Renal cortical epithelial cell (primary cell): ENCODE measurements at places on chromosomes 3 and 15. TPM values are rescaled to one million over a fixed set of nuclear protein-coding genes. Genes with fewer than 3 reads are reported as not detected.

- no peak for DNase-seq
Observed at GRCh38 chr15:27868828-27869404, 230.2 kb downstream of the OCA2 start.

- DNase-seq: no peak
Observed at GRCh38 chr3:17466028-17466427, 276.4 kb downstream of the TBC1D5 start.

DNA sequence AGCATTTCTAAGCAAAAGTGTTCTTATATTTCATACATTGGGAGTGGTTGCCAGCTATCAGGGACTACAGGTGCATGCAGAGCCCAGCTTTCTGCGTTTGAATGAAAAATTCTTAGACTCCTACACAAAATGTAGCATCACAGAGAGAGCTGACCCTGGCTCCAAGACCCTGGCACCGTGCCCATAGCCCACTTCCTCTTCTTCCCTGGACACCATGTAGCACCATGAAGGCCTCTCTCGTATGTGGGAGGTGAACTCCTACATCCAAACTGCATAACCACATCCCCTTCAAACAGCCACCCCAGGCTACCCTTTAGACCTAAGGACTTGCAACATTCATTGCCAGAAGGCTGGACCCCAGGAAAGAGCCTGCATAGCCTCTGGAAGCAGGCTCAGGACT is 35.8 kb upstream of the ATOSA start:
- no peak for DNase-seq

- peak; percentile 87 for DNase-seq
Observed at GRCh38 chr3:42079701-42080452, 11.3 kb upstream of the TRAK1 start.

Gene RARRES1
- total RNA-seq: 7.8 and 27.5 TPM in 2 replicates

- peak; percentile 90 for DNase-seq
Observed at GRCh38 chr3:65402597-65402996, 636.1 kb downstream of the MAGI1 start.

Gene TIMP4
- 0.25 and 0.69 TPM in 2 replicates for total RNA-seq

DNA sequence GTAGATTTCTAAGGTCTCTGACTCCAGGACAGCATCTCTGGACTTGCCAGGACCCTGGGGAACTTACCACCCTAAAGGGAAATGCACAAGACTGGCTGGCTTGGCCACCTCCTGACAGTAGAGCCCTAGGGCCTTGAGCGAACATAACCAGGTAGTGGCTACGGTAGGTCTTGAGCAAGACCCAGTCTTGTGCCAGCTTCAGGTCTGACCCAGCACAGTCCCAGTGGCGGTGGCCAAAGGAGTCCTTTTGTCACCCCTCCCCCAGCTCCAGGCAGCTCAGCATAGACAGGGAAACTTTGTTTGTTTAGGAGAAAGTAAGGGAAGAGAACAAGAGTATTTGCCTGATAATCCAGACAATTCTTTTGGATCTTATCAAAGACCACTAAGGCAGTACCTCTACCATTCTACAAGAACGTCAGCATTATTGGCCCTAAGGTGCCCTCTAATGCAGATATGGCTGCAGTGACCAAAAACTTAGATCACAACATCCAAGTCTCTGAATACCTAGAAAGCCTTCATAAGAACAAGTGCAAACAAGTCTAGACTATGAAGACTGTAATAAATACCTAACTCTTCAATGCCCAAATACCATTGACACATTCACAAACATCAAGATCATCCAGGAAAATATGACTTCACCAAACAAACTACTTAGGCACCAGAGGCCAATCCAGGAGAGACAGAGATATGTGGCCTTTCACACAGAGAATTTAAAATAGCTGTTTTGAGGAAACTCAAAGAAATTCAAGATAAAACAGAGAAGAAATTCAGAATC is 38.7 kb upstream of the FBN1 start:
- DNase-seq: no peak

- peak; percentile 79 for DNase-seq
Observed at GRCh38 chr3:61417352-61417751, 144.0 kb upstream of the PTPRG start.

- DNase-seq: no peak
Observed at GRCh38 chr3:133812872-133813271, 7.3 kb downstream of the SRPRB start.

Gene EOGT
- 23.2 and 52.1 TPM in 2 replicates for total RNA-seq

DNA sequence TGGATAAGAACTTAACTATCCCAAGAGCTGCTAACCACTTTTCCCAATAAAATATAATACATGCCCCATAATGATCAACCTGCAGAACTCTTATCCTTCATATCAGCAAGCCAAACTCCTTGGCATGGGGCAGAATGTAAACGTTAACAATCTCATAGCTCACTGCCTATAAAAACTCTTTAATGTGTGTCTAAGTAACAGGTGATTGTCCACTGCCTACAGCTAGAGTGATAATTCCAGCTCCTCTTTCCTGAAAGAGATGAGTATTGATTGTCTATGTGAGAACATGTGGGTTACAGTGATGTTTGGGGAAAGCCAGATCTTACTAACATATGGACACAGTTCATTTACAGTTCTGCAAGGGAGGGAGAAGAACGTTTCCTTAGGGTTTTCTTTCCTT is 11.3 kb upstream of the GLCE start:
- no peak for DNase-seq

DNA sequence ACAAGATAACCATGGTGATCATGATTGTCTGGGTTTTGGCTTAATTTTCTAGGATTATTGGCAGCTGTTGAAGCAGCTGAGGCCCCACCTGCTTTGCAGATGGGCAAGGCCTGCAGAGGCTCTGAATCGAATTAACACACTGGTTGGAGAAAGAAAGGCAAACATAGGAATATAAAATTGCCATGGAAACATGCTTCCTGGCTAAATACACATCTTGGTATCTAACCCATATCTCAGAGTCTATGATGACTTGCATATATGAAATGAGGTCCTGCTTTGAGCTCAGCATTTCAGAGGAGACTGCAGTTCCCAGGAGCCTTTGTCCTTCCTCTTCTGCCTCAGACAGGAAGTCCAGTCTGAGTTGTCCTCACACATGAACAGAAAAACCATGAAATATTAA is 24.3 kb upstream of the SV2B start:
- no peak for DNase-seq

GRCh38 chr3:11415099-11415498 is 142.9 kb downstream of the ATG7 start:
- DNase-seq: peak; percentile 37

DNA sequence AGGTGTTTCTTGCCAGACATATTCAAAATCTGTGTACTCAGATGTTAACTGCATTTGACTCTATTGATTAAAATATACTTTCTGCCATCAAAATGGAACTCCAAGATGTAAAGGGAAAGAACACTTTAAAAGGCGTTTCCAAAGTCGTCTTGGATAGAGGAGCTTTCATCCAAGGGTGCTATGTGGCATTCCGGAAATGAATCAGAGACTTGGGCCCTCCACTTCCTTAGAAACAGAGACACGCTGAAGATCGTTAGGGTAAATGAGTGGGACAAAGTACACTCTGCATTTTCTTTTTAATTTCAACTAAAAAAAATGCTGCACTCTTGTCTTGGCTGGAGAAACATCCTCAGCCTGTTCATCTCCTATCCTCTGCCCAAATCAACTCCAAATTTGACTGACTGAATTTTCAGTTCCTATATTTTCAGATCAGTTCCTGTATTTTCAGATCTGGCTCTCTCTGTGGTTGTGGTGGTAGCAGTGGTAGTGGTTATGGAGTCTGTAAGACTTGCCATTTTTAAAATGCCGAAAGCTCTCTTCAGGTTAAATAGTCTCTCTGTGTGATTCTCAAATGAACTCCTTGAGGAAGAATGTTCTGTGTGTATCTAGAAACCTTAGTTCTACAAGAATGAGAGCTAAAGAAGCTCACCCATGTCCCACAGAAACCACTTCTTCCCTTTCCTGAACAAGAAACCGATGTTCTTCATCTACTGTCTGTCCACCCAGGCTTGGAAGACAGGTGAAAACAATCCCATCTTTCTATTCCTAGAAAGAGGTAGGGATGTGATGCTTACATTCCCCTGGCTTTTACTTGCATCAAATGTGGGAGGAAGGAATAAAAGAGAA is 156.8 kb upstream of the ICE2 start:
- DNase-seq: no peak

DNA sequence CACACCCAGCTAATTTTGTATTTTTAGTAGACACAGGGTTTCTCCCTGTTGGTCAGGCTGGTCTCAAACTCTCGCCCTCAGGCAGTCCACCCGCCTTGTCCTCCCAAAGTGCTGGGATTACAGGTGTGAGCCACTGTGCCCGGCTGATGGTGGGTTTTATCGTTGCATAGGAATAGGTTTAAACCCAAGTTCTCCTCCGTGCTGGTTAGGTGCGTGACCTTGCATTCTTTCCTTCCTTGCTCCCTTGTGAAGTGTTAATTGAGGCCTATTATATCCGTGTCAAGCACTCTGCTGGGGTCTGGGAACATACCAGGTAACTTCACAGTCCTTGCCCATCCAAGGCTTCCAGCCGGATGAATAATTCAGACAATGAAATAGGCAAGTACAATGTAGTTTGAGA is 19.3 kb upstream of the ETV5 start:
- peak; percentile 16 for DNase-seq

Gene OXSR1
- total RNA-seq: 66.0 and 73.8 TPM in 2 replicates

DNA sequence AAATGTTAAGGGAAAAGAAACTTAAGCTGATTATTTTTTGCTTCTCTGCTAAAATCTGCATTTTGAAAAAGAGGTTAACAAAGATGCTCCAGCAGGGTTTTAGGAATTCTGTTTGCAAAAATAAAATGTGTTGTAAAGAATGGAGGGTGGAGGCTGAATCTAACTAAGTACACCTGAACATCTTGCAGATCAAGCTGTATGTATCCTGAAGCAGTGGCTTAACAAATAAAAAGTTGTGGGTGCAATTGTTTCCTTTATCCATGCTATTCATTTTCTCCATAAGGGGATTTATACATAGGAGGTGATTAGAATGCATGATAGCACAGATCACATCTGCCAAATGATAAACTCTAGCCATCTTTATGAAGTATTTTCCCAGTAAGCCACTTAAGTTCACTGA is 466.3 kb downstream of the ERC2 start:
- DNase-seq: no peak

- no peak for DNase-seq
Observed at GRCh38 chr3:16978234-16978920, 93.6 kb downstream of the PLCL2 start.

Gene TRIM42
- not detected in 2 replicates for total RNA-seq

DNA sequence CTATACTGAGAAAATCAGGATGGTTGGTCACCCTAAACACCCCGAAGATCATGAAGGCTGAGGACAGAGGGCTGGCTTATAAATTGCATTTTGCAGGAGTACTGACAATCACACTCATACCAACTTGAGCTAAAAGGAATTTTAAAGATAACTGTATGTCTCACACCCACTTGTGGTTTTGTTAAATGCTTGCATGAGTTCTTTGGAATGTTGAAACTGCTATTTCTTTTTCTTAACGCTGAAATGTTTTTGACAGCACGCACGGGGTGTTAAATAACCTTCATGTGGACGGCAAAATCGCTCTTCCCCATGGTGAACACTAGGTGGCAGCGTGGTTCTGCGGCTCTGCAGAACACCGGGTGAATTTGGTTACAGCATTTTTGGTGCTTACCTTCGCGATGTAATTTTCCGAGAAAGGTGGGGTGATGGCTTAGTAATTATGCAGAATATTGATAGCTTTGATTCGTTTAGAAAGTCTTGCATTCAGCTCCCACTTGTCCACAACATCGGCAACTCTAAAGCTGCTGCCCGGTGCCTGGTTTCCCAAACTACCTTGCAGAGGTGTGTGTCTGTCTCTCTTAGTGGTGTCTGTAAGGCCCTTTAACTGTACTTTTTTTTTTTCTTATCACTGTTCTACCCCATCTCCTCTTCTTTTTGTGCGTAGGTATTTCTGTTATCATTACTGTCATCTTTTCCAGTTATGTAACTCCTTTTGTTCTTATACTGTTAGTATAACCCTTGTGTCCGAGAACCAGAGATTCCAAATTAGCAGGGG is 51.7 kb downstream of the ARNT2 start:
- DNase-seq: peak; percentile 83

DNA sequence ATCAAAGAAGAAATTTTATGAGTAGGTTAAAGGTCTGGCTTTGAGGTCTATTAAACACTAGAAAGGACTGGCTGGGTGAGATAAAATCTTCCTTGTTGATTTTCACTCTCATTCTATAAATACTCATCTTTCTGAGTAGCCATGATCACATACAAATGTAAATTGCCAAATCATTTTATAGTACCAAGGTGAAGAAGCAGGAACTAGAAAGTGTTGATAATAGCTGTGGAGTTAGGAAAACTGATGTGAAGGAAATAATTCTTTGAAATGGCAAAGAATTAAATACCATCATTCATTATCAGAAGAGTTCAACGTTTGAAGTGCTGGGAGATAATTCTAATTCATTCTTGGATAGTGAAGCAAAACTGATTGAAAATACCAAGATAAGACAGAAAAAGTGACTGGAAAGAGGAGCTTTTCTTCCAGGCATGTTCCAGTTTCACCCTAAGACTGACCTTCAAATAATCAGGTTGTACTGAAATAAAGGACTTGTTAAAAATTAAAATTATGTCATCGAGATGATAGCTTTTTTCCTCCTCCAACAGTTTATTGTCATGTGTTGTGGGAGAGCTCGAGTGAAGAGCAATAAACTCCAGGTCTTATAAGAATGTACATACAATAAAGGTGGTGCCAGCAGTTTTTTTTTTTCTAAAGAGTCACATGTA is 17.4 kb downstream of the THBS1 start:
- peak; percentile 42 for DNase-seq

GRCh38 chr3:106256249-106256957 is 387.6 kb upstream of the CBLB start:
- DNase-seq: no peak

Gene DAZL
- total RNA-seq: 0.17 TPM in 1 of 2 replicates, not detected in the other

GRCh38 chr15:59995568-59996297 is 8.4 kb upstream of the FOXB1 start:
- DNase-seq: no peak

GRCh38 chr3:105715372-105715771 is 153.4 kb downstream of the CBLB start:
- no peak for DNase-seq

Gene CRELD1
- 35.9 and 74.2 TPM in 2 replicates for total RNA-seq

GRCh38 chr3:196140224-196140623 is 58.3 kb upstream of the TFRC start:
- no peak for DNase-seq

GRCh38 chr3:6204891-6205290 is 656.0 kb upstream of the GRM7 start:
- DNase-seq: no peak

Gene TLR9
- not detected in 2 replicates for total RNA-seq

DNA sequence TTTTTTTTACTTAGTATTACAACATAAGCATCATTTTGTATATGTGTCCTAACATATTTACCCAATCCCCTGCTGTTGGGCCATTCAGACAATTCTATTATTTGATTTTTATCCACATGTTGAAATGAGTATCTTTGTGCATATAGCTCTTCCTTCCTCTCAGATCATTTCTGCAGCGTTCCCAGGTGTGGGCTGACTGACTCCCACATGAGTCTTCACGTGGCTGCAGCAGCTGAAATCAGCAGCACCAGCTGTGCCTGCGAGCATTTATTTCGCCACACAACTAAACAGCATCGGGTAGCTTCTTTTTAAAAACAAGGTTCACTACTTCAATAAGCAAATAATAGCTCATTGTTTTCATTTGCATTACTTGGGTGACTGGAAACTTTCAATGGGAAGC is 44.5 kb upstream of the PDE8A start:
- no peak for DNase-seq
